ENCODE measurements at places on chromosomes 4 and X. TPM values are rescaled to one million over a fixed set of nuclear protein-coding genes. Genes with fewer than 3 reads are reported as not detected.

The ATP10D gene
- 15.7 TPM for total RNA-seq

DNA sequence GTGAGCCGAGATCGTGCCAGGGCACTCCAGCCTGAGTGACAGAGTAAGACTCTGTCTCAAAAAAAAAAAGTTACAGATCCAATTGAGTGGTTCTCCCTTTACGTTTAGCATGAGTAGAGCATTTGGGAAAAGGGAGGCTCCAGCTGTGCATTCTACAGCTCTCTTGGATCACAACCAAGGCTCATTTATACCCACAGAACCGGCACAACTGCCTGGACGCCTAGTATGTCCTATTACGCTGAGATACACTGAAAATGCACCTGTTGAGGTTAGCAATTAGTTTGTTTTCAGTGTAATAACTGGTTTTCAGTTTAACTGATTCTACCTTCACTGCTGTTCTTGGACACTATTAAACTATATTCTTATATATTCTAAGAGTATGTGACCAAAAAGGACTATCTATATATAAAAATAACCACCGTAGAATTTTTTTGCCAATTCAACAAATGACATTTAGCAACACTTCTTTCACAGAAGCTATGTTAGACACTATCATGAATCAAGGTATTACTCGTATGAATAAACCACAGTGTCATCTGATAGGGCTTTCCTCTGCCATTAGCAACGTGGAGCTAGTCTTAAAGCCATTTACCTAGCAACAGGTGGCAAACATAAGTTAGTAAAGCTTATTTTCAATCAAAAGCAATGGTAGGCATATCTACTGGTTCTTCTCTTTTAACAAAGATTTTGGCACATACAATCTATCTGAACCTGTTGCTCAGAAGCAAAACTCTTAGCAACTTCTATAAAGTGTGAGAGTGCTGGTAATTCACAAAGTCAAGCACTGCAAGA lies 3.6 kb downstream of the OTUD4 start:
- peak overlapping the region; percentile 98 for H3K27ac ChIP-seq
- DNase-seq = no peak
- H3K4me3 ChIP-seq = peak overlapping the region; percentile 88
- no peaks in the 10 kb centered on the region for H3K4me1 ChIP-seq
- H3K36me3 ChIP-seq = no peaks in the 10 kb centered on the region

DNA sequence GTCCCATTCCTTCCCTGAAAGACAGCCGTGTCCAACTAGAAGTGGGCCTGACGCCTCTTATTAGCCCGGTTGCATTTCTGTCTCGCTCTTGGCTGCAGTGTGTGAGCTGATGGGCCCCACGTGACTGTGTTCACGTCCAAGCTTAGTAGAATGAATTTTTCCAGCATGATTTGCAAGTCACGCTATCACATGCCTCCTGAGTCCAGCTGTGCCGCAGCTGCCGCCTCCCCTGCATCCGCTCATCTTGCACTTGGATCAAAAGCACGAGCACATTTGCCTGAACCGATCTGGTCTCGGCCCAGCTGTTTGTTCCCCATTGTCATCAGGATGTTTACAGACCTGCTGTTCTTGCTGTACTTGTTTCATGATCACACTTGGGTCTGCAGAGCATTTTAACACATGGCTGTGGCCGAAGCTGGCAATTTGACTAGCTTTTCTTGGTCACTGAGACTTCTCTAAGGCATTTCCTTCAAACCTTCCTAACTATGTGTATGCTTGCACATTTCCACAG lies 126.5 kb downstream of the KIT start:
- DNase-seq = peak; percentile 60
- H3K27ac ChIP-seq = peak overlapping the region; percentile 52
- H3K4me1 ChIP-seq = no peaks in the 10 kb centered on the region
- H3K36me3 ChIP-seq = no peaks in the 10 kb centered on the region
- no peaks in the 10 kb centered on the region for H3K27me3 ChIP-seq
- peak overlapping the region; percentile 17 for H3K4me3 ChIP-seq

The TEX11 gene
- total RNA-seq = not detected

The SMS gene
- total RNA-seq = 44.5 TPM

GRCh38 chr4:37991623-37992410 lies 31.6 kb downstream of the PTTG2 start:
- H3K27ac ChIP-seq = peak overlapping the region; percentile 21
- H3K27me3 ChIP-seq = no peaks in the 10 kb centered on the region
- no peaks in the 10 kb centered on the region for H3K4me1 ChIP-seq

GRCh38 chrX:124358800-124359383 lies 12.5 kb downstream of the SH2D1A start:
- no peaks in the 10 kb centered on the region for H3K36me3 ChIP-seq
- H3K27ac ChIP-seq = no peak overlapping the region
- no peak overlapping the region for H3K4me3 ChIP-seq
- H3K27me3 ChIP-seq = no peaks in the 10 kb centered on the region
- DNase-seq = no peak
- H3K4me1 ChIP-seq = no peaks in the 10 kb centered on the region

The CDX4 gene
- total RNA-seq = not detected

DNA sequence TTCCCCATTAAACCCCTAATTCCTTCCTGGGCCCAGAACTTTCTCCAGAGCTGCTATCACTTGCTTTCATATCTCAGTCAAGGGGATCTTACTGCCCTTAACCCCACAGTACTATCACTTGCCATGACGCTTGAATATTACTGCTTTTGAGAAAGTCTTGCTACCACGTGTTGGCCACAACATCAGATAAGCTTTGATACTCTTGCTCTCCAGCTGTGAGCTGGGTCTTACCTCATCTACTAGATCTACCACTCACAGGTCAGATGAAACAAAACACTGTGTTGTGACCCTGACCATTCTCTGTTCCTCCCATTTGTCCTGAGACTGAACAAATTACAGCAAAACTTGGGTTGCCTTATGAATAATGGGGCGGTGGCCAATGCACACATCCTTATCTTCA lies 12.1 kb upstream of the TAPT1 start:
- no peak overlapping the region for H3K27ac ChIP-seq
- no peak overlapping the region for H3K4me3 ChIP-seq
- H3K36me3 ChIP-seq = no peaks in the 10 kb centered on the region
- H3K4me1 ChIP-seq = no peaks in the 10 kb centered on the region

DNA sequence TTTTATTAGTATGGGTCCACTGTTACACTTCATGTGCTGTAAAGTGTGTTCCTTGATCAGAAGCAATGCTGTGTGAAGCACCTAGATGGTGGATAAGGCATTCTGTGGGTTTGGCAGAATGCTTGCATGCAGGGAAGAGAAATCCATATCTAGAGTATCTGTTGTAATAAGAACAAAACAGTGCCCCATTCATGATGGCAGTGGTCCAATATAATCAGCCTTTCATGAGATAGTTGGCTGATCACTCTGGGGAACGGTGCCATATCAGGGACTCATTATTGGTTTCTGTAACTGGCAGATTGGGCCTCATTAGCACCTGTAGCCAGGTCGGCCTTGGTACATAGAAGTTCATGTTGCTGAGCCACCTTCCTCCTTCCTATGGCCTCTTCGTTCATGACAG lies 28.7 kb downstream of the STIM2 start:
- no peaks in the 10 kb centered on the region for H3K27me3 ChIP-seq
- H3K4me3 ChIP-seq = no peak overlapping the region
- no peak for DNase-seq
- no peaks in the 10 kb centered on the region for H3K36me3 ChIP-seq

DNA sequence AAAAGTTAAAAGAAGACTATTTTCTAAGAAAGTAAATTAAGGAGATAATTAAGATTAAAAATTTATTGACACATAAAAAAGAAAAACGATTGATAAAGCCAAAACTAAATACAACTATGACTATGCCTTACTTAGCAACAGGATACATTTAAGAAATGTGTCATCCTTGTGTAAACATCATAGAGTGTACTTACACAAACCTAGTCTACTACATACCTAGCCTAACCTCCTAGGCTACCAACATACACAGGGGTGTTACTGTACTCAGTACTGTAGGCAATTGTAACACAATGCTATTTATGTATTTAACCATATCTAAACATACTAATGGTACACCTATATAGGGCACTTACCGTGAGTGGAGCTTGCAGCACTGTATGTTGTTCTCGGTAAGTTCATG lies 108.3 kb downstream of the ANXA10 start:
- no peak for DNase-seq
- H3K4me1 ChIP-seq = no peaks in the 10 kb centered on the region
- H3K27me3 ChIP-seq = no peaks in the 10 kb centered on the region
- H3K27ac ChIP-seq = no peak overlapping the region

DNA sequence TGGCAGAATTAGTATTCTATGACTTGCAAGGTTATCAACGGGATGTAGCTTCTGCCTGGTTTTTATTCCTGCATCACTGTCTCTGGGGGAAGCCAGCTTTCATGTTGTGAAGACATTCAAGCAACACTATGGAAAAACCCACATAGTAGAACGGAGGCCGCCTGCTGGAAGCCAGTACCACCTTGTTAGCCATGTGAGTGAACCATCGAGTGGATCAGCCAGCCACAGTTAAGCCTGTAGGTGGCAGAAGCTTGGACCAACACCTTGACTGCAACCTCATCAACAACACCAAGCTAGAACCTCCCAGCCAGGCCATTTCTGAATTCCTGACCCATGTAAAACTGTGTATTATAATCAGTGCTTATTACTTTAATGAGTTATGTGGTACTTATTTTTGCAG lies 538.2 kb downstream of the KCNIP4 start:
- DNase-seq = no peak
- no peaks in the 10 kb centered on the region for H3K4me1 ChIP-seq
- H3K4me3 ChIP-seq = no peak overlapping the region
- H3K27me3 ChIP-seq = no peaks in the 10 kb centered on the region

DNA sequence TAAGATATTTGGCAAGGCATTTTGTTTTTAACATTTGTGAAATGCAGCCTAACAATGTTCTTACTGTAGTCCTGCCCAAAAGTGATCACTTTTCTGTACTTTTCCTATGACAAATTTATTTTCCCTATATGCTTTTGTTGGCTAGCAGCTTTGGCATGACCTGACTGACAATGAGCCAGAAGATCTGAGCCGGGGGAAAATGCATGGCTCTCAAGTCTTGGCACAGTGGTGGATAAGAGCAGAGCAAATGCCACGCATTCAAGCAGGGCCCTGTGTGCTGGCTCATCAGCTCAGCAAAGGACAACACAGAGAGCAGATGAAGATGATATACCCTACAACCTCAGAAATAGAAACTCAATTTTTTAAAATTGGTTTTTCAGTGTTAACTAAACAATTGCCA lies 187.3 kb downstream of the ANAPC10 start:
- H3K27me3 ChIP-seq = no peaks in the 10 kb centered on the region
- no peak for DNase-seq
- no peak overlapping the region for H3K27ac ChIP-seq
- no peak overlapping the region for H3K4me3 ChIP-seq
- no peaks in the 10 kb centered on the region for H3K4me1 ChIP-seq

The XPNPEP2 gene
- total RNA-seq = 12.8 TPM

DNA sequence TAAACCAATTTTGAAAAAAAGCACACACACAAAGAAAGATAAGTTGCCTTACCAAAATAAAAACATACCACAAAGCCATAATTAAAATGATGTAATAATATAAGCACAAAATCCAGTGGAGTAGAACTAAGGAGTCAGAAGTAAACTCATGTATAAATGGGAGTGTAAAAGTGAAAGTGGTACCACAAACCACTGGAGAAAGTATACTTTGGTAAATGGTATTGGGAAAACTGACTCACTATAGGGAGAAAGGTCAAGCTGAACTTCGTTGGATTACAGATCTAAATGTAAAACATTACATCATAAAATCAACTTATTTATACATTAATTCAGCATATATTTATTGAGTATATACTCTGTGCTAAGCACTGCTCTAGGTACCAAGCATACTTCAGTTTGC lies 46.3 kb upstream of the HHIP start:
- no peaks in the 10 kb centered on the region for H3K4me1 ChIP-seq
- no peaks in the 10 kb centered on the region for H3K27me3 ChIP-seq
- no peak for DNase-seq
- no peak overlapping the region for H3K27ac ChIP-seq
- H3K4me3 ChIP-seq = no peak overlapping the region
- H3K36me3 ChIP-seq = no peaks in the 10 kb centered on the region

The HPGDS gene
- 2.0 TPM for total RNA-seq

GRCh38 chrX:45323387-45323786 lies 122.7 kb upstream of the DIPK2B start:
- H3K27me3 ChIP-seq = peaks cover 35% of the 10 kb centered on the region
- H3K4me3 ChIP-seq = no peak overlapping the region
- no peaks in the 10 kb centered on the region for H3K4me1 ChIP-seq
- no peaks in the 10 kb centered on the region for H3K36me3 ChIP-seq
- no peak for DNase-seq

The FRAS1 gene
- total RNA-seq = 4.9 TPM

The VSIG4 gene
- total RNA-seq = 512 TPM

The PRDM8 gene
- 5.9 TPM for total RNA-seq

- no peak overlapping the region for H3K4me3 ChIP-seq
- no peaks in the 10 kb centered on the region for H3K4me1 ChIP-seq
- no peak overlapping the region for H3K27ac ChIP-seq
- DNase-seq = no peak
Observed at GRCh38 chr4:144531841-144532240, 114.1 kb upstream of the HHIP start.

The XK gene
- 0.66 TPM for total RNA-seq

GRCh38 chr4:128913228-128913627 lies 103.7 kb downstream of the JADE1 start:
- no peak for DNase-seq
- H3K27me3 ChIP-seq = no peaks in the 10 kb centered on the region

DNA sequence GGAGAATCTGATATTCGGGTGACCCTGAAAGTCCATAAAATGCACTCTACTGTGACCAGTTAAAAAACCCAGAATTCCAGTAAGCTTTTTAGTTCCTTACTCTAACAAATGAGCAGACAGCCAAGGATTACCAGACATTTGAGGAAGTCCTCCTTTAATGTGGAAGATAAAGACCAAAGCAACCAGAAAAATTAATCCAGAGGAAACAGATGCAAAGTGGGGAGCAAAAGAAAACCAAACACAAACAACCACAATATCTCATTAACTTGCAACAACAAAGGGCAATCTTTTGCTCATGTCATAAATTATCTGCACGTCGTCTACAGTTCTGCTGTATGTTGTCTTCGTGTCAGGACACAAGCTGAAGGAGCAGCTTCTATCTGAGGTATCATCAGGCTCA lies 164.4 kb downstream of the PJA1 start:
- no peaks in the 10 kb centered on the region for H3K4me1 ChIP-seq
- H3K36me3 ChIP-seq = no peaks in the 10 kb centered on the region
- no peaks in the 10 kb centered on the region for H3K27me3 ChIP-seq
- H3K27ac ChIP-seq = no peak overlapping the region

The PCDH19 gene
- 2.6 TPM for total RNA-seq

GRCh38 chr4:139559089-139559479 lies 3.1 kb upstream of the SETD7 start:
- H3K27me3 ChIP-seq = no peaks in the 10 kb centered on the region
- H3K27ac ChIP-seq = no peak overlapping the region
- H3K4me3 ChIP-seq = no peak overlapping the region
- H3K36me3 ChIP-seq = no peaks in the 10 kb centered on the region

GRCh38 chr4:110515676-110516075 lies 39.7 kb downstream of the ENPEP start:
- H3K27ac ChIP-seq = peak overlapping the region; percentile 60
- H3K4me1 ChIP-seq = no peaks in the 10 kb centered on the region
- H3K27me3 ChIP-seq = no peaks in the 10 kb centered on the region

The EDA gene
- 5.0 TPM for total RNA-seq
